RWPE1 (cell line): ENCODE measurements at places on chromosomes 2 and 18.

DNA sequence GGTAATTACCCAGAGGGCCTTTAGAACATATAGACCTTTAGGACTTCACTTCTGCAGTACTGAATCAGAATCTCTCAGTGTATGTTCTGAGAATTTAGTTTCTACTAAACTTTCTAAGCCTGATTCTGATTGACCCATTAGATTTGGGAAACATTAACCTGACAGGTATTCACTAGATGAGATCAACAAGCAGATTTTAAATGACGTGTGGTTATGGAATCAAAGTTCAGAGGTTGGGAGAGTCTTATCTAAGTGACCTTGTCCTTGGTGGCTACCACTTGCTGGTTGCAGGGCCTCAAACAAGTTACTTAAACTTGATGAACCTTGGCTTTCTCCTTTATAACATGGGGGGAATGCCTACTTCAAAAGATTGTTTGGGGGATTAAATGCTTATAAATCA is 198.7 kb downstream of the PDE11A start:
- DNase-seq, result no peak

DNA sequence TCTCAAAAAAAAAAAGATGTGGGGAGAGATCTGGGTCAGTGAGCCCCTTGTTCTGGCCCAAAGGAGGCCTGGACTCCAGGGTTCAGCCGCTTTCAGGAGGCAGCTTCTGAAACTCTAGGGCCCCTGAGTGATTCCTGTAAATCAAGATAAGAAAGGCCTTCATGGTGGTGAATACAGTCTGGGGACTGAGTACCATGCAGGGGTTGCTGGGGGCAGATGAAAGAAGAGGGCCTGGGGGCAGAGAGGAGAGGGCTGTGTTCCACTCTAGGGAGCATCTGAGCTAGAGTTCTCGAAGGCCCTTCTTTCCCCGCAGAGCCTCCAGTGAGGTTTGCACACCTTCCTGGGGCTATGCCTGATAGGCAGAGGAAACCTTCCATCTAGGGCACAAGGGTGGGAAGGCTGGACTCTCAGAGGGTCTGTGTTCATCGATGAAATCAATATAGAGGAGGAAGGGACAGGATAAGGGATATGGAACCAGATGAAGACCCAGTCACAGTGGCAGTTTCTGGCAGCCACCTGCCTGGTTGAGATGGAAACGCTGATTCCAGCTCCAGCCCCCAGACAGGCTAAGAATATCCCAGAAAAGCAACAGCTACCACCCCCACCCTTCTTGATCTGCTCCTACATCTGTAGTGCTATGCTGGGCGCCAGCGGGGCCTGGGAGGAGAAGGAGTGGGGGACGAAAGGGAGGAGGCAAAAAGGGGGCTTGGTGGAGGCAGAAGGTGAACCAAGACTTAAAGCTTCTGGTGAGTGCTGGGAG is 4.7 kb upstream of the CDK5R2 start:
- no peak for DNase-seq

- DNase-seq, result peak; percentile 2
Observed at GRCh38 chr2:166092889-166093288, 34.9 kb downstream of the SCN1A start.

GRCh38 chr2:196823750-196824522 is 14.8 kb upstream of the C2orf66 start:
- DNase-seq, result peak; percentile 46

- no peak for DNase-seq
Observed at GRCh38 chr2:76270096-76270710, 559.5 kb upstream of the GCFC2 start.

DNA sequence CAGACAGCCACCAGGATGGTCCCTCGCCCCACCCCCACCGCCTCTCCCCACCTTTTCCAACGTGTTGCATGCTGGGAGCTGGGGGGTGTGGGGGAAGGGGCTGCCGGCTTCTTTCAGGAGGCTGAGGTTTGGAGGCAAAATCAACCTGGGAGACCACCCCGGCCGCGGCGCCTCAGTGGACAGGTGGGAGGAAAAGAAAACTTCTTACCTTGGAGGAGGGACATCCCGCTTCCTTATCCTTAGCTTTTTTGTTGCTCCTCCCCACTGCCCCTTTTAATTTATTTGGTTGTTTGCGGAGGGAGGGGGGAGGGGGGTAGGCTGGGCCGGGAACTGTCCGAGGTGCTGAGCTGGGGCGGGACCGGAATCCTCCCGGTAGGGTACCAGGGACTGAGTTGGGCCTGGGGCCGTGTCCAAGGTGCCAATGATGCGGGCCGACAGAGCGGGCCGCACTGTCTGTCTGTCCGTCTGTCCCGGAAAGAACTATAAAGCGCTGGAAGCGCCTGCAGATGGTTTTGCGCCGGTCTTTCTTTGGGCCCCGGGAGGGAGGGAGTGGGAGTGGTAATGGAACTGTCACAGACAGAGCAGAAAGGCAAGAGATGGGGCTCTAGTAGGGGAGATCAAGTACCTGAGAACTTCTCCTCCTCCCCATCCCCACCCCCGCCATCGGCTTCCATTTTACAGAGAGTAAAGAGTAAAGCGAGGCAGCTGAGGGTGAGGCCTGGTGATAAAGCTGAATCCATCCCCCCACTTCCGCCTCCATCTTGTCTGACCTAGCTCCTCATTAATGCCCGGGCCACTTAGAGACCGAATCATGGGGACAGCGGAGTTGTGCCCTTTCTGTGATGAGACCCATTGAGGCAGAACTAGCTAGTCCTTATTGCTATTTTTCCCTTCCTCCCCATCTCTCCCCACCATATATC is 2.4 kb downstream of the CDK5R2 start:
- DNase-seq, result peak; percentile 71

DNA sequence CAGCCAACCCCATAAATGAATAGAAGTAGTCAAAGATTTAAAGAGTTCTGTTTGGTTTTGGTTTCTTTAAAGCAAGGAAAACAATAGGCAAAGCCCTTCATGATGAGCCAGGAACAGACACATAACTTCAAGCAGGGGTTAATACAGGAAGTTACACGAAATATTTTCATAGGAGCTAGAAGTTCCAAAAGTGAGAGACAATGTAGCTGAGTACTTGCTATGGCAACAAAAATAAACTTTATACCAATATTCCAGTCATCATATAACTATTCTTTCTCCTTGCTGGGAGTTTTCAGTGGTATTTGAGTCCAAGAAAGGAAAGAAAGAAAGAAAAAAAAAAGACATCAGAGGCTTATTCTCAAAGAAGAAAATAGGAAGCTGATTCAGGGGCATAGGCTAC is 56.2 kb downstream of the COBLL1 start:
- no peak for DNase-seq

DNA sequence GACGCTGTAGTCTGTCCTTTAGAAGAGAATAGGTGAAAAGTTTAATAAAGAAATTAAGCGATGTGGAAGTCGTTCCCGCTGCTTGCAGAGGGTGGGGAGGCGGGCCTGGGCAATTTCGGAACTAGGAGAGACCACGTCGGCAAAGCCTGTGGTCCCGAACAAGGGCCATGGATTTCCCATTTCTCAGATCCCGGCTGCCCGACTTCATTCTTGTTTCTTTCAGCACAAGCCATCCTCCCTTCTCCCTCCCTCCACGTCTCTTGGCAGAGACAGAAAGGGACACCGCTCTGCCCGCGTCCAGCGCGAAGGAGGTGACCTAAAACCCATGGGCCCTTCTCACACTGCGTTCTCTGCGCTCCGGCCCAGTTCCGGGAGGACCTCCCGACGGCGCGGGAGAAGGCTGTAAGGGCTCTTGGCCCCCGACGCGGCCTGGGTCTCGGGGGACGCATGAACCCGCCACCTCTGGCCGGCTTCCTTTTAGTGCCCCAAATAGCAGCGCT is 2.2 kb upstream of the BCL2L11 start:
- DNase-seq, result no peak

DNA sequence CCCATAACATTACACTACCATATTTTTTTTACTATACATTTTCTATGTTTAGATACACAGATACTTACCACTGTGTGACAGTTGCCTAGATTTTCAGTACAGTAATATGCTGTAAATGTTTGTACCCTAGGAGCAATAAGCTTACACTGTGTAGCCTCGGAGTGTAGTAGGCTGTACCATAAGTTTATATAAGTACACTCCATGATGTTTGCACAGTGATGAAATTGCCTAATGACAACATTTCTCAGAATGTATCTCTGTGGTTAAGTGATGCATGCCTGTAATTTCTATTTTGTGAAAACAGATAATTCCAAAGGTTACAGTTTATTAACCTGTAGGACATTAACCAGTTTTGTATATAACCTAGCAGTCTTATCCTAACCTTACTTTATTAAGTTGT is 128.1 kb upstream of the RBMS1 start:
- no peak for DNase-seq

GRCh38 chr2:240217431-240218301 is 77.2 kb upstream of the OTOS start:
- DNase-seq, result peak; percentile 31

GRCh38 chr2:98240786-98241398 is 105.4 kb upstream of the CNGA3 start:
- no peak for DNase-seq

- DNase-seq, result peak; percentile 14
Observed at GRCh38 chr2:76953733-76954347, 568.3 kb downstream of the LRRTM4 start.

DNA sequence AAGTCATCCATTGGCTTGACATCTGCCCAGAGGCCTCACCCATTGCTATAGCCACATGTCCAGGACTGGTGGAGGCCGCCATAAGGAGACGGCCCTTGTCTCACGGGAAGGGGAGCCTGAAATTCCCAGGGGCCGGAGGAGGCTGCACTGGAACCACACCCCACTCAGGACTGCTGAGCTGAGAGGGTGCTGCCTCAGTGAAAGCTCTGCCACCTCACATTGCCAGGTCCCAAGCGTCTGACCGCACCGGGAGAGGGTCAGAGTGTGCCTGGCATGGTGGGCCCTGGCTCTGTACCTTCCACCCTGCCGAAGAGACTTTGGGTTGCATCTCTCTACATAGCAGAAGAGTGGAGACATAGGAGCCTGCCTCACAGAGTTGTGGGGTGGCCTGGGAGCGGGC is 134.1 kb upstream of the GLI2 start:
- DNase-seq, result no peak

DNA sequence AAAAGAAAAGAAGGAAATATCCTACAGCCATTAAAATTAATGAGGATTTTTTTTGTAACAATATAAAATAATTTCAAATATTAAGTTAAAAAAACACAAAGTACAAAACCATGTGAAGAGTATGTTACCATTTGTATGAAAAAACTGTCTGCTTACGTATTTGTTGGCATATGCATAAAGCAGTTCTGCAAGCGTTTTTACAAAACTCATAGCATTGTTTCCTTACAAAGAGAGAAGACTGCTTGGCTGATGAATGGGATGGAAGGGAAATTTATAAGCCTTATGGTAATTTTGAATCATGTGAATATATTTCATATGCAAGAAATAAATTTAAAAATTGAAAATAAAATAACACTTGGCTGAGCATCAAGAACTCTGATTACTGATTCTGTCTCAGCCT is 63.1 kb downstream of the METTL4 start:
- no peak for DNase-seq

- no peak for DNase-seq
Observed at GRCh38 chr2:205903549-205904129, 182.3 kb downstream of the INO80D start.

DNA sequence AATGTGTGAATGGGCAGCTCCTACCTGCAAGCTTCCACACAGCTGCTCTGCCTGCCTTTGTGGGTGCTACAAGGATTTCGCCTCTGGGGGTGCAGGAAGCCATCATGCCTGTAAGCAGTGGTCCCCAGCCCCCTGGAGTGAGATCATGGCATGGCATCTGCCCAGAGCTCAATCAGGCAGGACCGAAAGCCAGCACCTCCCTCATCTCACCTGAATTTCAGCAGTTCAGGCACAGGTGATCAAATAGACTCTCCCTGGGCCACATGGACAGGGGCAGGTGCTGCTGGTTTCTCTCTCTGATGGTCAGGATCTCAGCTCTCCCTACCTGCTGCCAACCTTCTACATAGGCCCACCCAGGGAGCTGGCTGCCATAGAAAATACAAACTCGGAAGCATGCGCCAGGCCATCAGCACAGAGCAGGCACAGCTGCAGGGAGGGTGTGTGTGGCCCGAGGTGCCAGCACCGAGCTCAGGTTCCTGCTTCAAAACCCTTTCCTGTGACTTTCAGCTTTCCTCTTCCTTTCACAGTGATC is 133.2 kb upstream of the ID2 start:
- DNase-seq, result no peak

DNA sequence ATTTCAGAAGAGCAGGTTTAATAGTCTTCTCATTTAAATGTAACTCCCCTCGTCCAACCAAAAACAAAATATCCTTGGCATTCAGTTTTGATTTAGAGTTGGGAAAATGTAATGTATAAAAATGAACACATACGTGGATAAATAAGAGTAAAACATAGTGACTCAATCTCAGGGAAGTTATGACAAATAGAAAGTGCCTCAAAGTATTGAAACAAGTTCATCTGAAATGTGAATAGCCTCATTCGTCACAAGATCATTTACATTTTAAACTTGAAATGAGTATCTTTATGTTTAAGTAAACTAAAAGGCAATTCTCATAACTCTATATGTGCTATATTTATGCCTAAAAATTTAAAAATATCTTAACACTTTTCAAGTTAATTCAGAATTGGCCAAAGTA is 122.2 kb upstream of the SMAD7 start:
- no peak for DNase-seq

- no peak for DNase-seq
Observed at GRCh38 chr18:70036771-70037347, 89.2 kb upstream of the CD226 start.

DNA sequence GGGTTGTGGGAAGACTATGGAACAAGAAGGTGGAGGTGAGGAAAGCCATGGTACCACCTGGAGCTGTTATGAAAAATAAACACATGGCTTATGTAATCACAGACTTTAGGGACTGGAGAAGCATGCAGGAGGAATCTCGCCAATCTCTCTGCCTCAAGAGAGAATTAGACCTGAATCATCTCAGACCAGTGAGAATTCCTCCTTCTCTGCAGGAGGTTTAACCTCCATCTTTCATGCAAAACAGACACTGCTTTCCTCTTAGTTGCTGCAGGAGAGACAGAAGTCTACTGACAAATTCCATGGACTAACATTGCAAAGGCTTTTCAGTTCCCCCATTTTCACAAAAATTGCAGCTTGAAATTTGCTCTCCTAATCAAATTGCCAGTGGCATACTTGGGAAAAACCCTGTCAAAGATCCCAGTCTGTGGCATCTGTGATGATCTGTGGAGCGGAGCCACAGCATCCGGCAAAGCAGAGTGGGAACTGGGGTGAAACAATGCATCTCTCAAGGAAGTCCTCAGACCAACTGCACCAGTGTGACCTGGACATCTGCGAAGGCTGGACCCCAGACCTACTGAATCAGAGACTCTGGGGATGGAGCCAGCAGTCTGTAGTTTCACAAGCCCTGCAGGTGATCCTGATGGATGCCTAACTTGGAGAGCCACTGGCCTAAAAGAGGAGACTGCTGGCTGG is 28.6 kb upstream of the NCKAP5 start:
- no peak for DNase-seq

- peak; percentile 30 for DNase-seq
Observed at GRCh38 chr2:120231974-120232635, 8.9 kb upstream of the TMEM185B start.

GRCh38 chr2:150371044-150371818 is 116.2 kb downstream of the RND3 start:
- DNase-seq, result no peak

- DNase-seq, result no peak
Observed at GRCh38 chr18:46570666-46571065, 86.4 kb downstream of the LOXHD1 start.

GRCh38 chr2:20110383-20110782 is 59.0 kb upstream of the LAPTM4A start:
- DNase-seq, result no peak

- DNase-seq, result no peak
Observed at GRCh38 chr18:49018554-49019445, 68.0 kb upstream of the SMAD7 start.

- peak; percentile 33 for DNase-seq
Observed at GRCh38 chr2:41836948-41837347, 210.9 kb upstream of the PKDCC start.

- DNase-seq, result no peak
Observed at GRCh38 chr18:41713969-41714825, 240.8 kb upstream of the PIK3C3 start.
